ENCODE measurements at places on chromosomes 7 and 10.

DNA sequence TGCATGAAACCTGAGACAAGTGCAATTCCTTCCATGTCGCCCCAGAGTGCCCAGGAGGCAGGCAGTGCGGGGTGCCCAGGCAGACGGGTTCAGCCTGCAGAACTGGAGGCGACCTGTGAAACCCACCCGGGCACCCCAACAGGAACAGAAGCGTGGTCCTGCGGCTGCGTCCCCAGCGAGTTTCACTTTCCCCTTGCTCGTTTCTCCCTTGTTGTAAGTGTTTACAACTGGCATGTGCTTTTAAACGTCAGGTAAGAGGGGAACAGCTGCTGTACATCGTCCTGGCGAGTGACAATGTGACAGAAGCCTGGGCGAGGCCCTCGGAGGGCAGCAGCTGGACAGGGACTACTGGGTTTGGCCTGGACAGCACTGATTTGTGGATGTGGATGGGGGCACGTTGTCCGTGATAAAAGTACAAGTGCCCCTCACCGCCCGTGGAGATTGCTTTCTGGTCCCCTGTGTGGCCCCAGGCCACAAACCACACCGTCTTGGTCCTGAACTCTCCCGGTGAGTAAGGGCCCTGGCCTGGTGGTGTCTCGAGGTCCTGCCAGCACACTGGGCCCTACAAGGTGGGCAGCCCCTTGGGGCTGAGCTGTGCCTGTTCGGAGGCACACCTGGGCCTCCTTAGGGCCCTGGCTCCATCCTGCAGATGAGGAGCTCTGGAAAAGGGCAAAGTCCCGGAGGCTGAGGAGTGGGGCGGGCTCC is 4.0 kb downstream of the VENTX start:
- no peak for DNase-seq

GRCh38 chr7:66804001-66804400 is 63.5 kb downstream of the RABGEF1 start:
- no peak for DNase-seq

DNA sequence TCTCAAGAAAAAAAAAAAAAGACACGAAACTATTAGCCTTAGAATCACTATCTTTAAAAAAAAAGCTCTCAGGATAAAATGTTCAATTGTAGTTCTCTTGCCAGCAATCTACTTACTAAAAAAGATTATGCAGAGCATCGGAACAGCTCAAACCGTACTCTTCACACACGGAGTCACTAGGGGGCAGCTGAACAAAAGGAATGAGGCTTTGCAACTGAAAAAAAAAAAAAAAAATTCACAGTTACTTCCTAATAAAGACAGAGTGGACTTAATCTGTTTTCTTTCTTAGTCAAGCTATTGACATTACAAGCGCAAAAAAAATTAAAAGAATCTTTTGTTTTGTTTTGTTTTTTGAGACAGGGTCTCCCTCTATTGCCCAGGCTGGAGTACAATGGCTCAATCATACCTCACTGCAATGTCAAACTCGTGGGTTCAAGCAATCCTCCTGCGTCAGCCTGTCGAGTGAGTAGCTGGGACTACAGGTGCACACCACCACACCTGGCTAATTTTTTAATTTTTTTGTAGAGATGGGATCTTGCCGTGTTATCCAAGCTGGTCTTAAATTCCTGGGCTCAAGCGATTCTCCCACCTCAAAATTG is 11.5 kb downstream of the PMS2 start:
- DNase-seq = no peak

- no peak for DNase-seq
These were observed 84.5 kb downstream of the RNF32 start for GRCh38 chr7:156725073-156725472.

DNA sequence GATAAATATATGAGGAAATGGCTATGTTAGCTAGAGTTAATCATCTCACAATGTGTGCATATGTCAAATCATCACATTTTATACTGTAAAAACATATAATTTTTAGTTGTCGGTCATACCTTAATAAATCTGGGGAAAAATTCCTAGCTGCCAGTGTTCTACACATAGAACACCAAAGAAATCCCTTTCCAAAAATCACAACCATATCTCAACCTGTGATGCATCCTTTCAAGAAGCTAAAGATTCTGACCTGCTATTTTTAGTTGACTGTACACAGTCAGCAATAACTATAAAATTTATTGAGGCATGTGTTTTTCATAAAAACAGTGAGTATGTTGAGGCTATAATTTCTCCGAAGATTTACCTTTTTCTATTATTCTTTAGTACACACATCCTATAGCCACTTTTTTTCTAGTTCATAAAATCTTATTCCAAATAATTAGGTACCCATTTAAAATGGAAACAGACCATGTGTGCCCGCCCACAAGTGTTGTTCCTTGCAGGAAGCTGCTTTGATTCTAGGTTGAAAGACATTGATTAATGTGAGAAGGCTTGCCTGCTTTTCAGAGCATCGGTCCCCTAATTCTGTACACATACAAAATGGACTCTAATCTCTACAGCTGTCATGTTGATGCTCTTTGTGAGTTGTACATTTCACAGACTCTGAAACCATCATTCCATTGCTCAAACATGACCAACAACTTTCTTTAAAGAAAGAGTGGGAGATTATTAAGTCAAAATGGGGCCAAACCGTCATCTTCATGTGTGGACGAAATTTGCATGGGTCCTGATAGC is 117.5 kb upstream of the LRRN3 start:
- no peak for DNase-seq

DNA sequence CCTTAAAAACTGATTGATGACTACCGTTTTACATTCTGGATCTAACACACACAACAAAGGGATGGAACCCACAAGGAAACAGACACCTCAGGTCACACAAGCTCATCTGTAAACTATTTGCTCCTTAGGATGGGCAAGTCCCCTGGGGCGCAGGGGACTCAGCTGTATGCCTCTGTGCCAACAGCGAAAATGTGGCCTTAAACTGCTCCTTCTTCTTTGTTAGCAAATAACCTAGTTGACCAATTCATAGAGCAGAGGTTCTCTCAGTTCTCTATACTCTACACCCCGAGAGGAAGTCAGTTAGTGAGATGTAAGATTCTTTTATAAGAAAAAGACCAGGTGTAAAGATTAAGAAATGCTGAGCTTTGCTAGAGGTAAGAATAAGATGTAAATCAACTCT is 181.9 kb upstream of the PRSS58 start:
- no peak for DNase-seq

GRCh38 chr10:32149252-32149955 is 93.2 kb upstream of the KIF5B start:
- no peak for DNase-seq

- no peak for DNase-seq
These were observed 80.4 kb downstream of the NOC3L start for GRCh38 chr10:94282369-94282768.

DNA sequence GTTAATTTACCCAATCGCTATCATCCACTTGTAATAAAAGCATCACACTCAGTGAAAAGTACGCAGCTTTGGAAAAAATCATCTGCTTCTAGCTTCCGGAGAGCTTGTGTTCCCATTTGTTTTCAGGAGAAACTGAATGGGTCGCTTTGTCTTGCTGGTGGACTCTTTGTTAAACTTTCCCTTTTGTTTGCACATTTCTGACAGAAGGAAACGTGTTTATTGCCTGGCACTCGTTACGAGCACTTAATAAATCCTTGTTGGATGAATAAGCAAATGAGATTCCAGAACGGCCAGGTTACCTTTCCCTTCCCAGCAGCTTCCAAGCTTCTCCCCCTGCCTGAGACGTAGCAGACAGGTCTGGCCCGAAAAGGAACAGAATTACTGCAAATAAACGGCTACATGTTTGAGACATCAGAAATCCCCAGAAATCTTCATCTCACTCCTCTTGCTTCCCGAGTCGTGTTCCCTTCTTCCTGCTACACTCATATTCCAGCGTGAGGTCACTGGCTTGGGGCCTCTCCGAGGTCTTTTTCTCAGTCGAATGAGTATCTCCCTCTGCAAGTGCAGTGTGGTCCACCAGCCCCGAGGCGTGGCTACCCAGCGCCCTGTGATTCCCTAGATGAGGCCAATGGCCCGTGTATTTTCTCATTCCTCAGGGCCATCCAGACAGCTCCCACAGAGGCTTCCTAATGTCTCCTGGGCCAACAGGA is 167.2 kb downstream of the FRMD4A start:
- DNase-seq = no peak

Measured in SIG-M5 (cell line).